ENCODE measurements at places on chromosomes 2 and 18.
A peak's percentile ranks its signal among the peaks of the same experiment; 100 is the strongest.

- DNase-seq = no peak
These were observed 40.6 kb downstream of the SPC25 start for GRCh38 chr2:168849610-168850009.

GRCh38 chr2:74562126-74562775 is 7.7 kb downstream of the DOK1 start:
- DNase-seq = no peak

- DNase-seq = no peak
These were observed 45.4 kb downstream of the FER1L5 start for GRCh38 chr2:96687711-96688640.

- DNase-seq = no peak
These were observed 89.9 kb upstream of the EPC2 start for GRCh38 chr2:148554459-148555247.

- DNase-seq = no peak
These were observed 865.1 kb upstream of the ACVR2A start for GRCh38 chr2:146979746-146980145.

DNA sequence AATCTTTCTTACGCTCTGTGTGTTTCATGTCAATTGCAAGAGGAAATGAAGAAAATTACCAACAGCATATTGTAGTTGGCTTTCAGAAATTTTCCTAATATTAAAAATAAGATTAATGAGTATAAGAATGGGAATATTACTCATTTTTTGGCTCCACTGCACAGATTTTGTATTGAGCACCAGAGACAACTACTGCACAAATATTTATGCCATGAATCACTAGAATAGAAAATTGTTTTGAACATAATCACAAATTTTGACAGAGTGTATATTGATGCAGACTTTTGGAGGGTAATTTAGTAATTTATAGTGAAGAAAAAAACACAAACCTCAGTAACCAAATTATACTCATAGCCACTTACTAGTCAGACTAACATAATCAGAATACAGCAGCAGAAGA is 118.3 kb downstream of the DOK6 start:
- no peak for DNase-seq

DNA sequence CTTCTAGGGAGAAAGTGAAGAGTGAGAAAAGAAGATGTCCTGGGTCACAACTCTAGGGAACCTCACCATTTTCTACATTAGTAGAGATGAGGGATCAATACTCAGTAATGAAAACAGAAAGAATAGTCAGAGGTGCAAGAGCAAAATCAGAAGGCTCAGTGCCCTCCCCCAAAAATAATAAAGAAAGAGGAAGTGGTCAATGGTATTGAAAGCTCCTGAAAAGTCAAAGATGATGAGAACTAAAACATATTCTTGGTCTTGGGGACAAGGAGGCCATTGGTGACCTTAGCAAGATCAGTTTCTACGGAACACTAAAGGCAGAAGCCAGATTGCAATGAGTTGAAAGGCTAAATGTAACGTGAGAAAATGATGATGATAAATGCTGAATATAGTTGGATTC is 24.5 kb upstream of the MYO1B start:
- DNase-seq = no peak

DNA sequence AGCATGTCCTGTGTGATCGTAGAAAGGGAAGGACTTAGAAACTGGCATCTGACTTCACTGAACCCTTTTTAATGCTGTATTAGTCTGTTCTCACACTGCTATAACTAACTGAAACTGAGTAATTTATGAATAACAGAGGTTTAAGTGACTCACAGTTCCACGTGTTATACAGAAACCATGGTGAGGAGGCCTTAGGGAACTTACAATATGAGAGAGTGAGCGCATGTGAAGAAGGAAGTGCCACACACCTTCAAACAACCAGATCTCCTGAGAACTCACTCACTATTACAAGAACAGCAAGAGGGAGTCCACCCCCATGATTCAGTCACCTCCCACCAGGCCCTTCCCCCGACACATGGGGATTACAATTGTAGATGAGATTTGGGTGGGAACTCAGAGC is 811.3 kb downstream of the CPS1 start:
- DNase-seq = no peak

- no peak for DNase-seq
These were observed 95.9 kb upstream of the SPTBN1 start for GRCh38 chr2:54360055-54360792.

- peak; percentile 33 for DNase-seq
These were observed 31.7 kb downstream of the MBP start for GRCh38 chr18:77100751-77101355.

- DNase-seq = no peak
These were observed 703.6 kb downstream of the CPS1 start for GRCh38 chr2:211259831-211260476.

GRCh38 chr18:36578871-36579710 is 249.7 kb downstream of the TPGS2 start:
- DNase-seq = no peak

GRCh38 chr2:72145289-72145657 is 2.4 kb downstream of the CYP26B1 start:
- DNase-seq = no peak

GRCh38 chr2:207235621-207236020 is 69.9 kb upstream of the KLF7 start:
- DNase-seq = no peak

GRCh38 chr18:44689736-44690135 is 9.0 kb downstream of the SETBP1 start:
- no peak for DNase-seq

- DNase-seq = no peak
These were observed 15.5 kb downstream of the ADRA2B start for GRCh38 chr2:96100893-96101304.

DNA sequence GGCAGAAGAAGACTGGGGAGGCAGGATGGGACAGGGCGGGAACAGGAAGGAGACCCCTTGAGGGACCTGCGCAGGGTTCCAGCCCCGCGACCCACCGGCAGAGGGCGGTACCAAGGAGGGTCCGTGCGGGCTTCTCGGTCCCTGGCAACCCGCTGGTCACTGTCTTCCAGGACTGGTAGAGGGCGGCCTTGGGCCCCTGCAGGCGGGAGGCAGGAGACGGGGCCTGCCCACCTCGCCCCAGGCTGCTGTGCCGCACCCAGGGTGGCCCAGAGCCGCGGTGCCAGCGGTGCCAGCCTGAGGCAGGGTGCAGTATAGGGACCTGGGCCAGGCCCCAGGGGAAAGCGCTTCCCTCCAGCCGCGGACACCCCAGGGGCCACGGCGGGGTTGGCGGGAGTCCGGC is 34.5 kb downstream of the NEURL3 start:
- peak; percentile 69 for DNase-seq

- no peak for DNase-seq
These were observed 694.2 kb downstream of the EPHA4 start for GRCh38 chr2:220877897-220878296.

- no peak for DNase-seq
These were observed 63.8 kb downstream of the MEX3C start for GRCh38 chr18:51133580-51134160.

- no peak for DNase-seq
These were observed 60.2 kb downstream of the E2F6 start for GRCh38 chr2:11405599-11406266.

- no peak for DNase-seq
These were observed 59.8 kb upstream of the LYPD6B start for GRCh38 chr2:148978706-148979105.

GRCh38 chr2:25201265-25201664 is 32.9 kb upstream of the POMC start:
- no peak for DNase-seq

DNA sequence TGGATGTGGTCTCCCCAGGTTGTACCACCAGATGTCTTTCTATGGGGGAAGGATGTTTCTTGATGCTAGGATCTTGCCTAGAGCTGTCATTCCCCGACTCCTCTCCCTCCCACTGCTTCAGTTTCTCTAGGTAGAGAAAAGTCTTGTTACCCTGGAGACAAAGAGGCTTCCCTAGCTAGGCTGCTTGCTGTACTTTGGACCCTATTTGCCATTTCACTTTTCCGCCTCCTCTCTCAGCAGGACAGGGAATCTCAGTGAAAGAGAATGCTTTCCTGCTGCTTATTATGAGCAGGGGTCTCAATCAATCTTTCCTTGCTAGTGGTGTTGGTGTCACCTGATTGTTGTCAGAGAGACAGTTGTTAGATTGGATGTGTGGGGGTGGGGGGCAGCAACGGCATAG is 818.8 kb upstream of the GYPC start:
- no peak for DNase-seq

DNA sequence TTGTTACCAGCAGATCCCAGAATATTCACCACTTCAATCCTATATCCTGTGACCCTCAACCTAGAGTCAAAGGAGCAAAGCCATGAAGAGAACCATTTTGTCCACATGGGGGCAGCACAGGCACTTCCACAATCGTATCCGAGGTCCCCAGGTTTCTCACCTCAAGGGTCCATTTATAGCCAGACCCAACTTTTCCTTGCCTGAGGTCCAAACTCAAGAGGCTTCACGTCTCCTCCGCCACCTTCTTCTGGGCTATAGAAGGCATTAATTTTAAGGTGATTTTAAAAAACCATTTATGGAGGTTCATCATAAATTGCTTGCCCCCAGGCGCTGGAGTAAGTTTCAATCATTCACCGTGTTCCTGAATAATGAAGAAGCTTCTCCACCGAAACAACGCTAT is 111.6 kb upstream of the NABP1 start:
- DNase-seq = peak; percentile 64

DNA sequence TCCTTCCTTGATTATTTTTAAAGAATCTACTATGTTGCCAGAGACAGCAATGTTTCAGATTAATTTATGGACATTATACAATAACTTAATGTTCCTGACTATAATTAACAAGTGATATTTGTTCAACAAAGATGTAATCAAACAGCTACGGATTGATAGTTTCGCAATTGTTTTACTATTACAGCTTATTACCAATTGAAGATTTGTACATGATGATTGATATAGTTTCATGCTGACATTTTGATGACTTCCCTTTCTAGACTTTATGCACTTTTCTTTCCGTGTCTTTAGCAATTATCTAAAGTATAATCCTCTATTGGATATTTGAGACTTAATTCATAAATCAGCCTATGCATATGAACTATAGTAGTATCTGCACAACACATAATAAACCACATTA is 6.5 kb downstream of the SP5 start:
- no peak for DNase-seq

DNA sequence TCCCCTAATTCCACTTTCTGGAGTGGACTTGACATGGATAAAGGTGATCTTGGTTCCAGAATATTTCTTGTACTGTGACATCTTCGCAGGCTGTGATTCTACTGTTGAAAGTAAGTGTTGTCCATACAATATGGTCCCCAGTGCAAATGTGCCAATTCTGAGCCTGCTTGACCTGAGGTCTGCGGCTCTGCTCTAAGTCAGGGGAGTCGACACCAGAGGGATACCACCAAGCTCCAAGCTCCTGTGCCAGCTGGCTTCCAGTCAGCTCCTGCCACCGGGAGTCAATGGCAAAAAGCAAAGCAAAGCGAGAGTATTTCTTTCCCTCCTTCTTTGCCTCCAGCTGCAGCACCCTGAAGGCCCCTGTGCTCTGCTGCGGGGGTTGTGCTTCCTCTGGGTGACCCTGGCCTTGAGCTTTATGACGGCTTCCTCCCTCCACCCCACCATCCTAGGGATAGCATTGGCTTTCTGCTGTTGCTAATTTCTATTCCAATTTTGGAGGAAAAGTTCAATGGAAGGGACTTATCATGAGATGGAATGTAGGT is 50.4 kb downstream of the SLC35F5 start:
- no peak for DNase-seq

- DNase-seq = no peak
These were observed 27.5 kb upstream of the ACVR1 start for GRCh38 chr2:157903626-157904025.

- no peak for DNase-seq
These were observed 10.8 kb upstream of the DYNAP start for GRCh38 chr18:54580202-54580729.

DNA sequence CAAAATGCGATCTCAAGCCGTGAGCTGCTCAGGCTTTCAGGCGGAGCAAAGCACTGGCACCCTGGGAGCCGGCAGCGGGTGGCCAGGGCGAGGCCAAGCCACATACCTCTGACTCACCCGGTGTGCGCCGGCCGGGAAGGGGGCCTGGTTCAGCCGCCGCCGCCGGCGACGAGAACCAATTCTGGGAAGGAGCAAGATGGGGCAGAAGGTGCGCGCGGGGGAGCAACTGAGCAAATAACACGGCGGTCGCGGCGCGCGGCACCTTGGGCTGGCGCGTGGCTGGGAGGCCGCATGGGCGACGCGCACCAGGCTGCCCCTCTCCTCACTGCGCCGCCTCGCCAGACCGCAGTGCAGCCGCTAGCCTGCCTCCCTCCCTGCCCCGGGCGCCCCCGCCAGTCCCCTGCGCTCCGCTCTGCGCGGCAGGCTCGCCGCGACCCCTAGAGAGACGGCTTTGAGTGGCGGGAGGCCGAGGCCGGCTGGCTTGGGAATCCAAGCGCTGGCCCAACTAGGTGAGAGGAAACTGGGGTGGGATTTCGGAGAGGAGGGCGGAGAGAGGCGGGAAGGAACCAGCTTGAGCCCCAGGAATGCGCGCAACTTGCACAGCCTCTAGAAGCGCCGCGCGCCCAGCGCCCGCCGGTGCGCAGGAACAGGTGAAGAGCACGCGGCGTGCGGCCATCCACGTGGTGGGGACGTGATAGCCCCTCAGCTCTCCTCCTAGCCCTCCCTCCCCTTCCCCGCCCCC is 3.2 kb downstream of the NRP2 start:
- no peak for DNase-seq

DNA sequence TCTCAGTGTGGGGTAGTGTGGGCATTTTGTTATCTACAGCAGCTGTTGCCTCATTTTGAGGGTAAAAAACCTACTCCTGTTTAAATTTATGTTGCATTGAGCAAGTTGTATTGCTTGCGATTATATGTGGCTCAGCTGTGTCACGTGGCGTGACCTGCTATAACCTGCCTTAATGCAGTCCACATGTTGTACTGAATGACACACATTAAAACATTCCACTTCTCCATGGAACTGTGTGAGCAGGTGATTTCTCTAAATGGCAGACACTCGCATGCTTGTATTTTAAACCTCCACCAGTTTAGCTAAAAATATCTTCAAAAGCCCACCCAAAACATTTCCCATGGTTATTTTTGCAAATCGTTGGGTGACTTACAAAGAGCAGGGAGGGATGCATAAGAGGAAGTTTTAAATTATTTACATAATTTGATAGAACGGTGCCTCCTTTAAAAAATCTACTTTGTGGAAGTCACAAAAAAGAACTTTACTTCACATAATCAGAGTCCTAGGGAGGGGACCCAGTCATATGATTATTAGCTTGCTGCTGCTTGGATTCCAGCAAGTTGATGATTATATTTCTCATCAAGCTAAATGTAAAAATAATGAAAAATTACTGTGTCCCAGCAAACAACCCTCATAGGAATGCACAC is 163.3 kb upstream of the ZEB2 start:
- DNase-seq = no peak

GRCh38 chr2:3365219-3365618 is 12.4 kb downstream of the EIPR1 start:
- no peak for DNase-seq

GRCh38 chr2:237995036-237995435 is 28.2 kb downstream of the UBE2F start:
- DNase-seq = no peak

Measured in stimulated activated CD4-positive, alpha-beta T cell treated with anti-CD3 and anti-CD28 coated beads, Interleukin-4, amount 100 ng/mL, for 1 hour (primary cell).